ENCODE measurements at places on chromosomes 3 and 15.

DNA sequence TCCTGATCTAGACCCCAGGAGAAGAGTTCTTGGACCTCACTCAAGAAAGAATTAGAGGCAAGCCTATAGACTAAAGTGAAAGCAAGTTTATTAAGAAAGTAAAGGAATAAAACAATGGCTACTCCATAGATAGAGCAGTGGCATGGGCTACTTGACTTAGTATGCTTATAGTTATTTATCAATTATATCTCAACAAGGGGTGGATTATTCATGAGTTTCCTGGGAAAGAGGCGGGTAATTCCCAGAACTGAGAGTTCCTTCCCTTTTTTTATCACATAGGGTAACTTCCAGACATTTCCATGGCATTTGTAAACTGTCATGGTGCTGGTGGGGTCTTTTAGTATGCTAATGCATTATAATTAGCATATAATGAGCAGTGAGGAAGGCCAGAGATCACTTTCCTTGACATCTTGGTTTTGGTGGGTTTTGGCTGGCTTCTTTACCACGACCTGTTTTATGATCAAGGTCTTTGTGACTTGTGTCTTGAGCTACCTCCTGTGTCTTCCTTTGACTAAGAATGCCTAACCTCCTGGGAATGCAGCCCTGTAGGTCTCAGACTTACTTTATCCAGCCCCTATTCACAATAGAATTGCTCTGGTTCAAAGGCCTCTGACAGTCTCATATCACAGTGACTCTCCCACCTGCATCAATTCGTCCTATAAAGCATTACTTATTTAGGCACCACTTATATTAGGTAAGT, 35.3 kb upstream of the PLSCR2 start:
- no peak for DNase-seq

DNA sequence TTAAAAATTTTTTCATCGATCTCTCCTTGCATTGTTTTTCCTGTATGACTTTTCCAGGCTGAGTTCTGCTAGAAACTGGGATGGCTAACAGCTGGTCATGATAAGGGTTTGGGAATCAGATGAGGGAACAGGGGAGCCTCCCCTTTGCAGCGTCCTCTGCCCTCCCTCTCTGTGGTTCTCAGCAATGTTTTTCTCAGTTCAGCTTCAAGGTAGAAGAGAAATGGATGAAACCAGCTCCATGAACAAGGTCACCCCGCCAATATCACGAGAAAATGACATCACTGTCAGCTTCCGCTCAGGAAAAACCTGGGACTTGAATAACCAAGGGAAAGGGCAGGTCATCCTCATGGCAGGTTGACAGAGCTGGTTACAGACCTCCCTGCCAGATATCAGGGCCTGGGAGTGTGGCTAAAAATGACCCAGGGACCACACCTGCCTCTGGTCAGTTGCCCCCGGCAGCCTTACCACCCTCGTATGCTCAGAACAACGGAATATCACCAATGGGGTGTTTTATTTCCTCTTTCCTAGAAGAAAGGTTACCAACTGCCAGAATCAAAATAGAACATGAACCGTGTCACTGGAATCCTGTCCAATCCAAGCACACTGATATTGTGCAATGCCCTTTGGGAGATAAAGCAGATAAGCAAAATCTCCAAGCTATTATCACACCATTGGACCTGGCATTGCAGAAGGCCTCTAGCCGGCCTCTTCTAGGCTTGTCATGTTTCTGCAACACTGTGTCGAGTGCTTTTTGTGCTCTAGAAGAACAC, 26.1 kb downstream of the LSM3 start:
- peak; percentile 53 for DNase-seq

DNA sequence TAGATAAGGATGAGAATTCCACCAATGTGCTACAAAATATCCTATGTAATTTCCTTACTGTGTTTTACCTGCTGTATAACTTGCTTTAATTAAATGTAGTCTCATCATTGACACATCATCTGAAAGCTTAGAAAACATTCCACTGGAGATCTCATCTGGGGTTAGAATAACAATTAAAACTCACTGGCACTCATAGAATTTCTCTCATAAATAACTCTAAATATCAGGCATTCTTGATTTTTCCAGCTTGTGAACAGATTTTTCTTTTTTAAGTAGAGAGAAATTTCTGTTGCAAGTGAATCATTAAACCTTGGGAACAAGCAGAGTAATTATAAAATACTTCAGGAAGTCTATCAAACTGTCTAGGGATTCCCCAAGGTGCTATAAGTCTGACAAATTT, 843.8 kb downstream of the NAALADL2 start:
- no peak for DNase-seq

DNA sequence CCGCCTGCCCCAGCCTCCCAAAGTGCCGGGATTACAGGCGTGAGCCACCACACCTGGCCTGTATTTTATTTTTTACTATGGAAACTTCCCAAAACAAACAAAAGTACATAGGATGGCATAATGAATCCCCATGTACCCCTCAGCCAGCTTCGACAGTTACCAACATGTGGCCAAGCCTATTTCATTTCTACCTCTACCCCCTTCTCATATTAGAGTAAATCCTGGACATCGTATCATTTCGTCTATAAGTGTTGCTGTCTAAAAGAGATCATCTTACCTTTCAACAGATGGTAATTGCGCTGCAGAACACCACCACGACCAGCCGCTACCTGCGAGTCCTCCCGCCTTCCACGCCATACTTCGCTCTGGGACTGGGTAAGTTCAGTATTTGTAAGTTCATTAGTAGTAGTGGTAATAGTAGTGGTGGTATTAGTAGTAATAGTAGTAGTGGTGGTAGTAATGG, 44.9 kb downstream of the DLEC1 start:
- no peak for DNase-seq

DNA sequence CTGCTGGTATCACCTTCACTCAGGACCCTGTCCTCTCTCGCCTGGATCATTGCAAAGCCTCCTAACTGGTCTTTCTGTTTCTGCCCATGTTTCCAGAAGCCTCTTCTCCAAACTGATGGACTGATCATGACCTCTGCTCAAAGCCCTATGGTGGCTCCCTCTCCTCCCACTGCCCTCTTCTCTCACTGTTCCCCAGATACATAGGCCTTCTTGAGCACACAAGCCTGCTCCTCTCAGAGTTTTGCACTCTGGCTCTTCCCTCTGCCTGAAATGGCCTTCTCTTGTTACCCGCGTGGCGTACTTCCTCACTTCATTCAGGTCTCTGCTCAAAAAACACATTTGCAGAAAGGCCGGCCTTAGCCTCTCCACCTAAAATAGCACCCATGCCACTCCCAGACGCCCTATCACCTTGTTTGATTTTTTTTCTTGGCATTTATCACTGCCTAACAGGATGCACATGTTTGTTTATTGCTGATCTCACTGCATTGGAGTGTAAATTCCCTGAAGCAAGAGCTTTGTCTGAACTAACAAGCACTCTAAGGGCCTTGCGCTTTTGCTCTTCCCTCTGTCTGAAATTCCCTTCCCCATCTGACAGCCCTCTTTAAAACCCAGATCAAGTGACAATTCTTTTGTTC, 1.4 kb upstream of the ETFA start:
- DNase-seq = peak; percentile 13
